Activated CD8-positive, alpha-beta memory T cell treated with anti-CD3 and anti-CD28 coated beads for 24 hours (primary cell): ENCODE measurements at places on chromosomes 5 and 9.

DNA sequence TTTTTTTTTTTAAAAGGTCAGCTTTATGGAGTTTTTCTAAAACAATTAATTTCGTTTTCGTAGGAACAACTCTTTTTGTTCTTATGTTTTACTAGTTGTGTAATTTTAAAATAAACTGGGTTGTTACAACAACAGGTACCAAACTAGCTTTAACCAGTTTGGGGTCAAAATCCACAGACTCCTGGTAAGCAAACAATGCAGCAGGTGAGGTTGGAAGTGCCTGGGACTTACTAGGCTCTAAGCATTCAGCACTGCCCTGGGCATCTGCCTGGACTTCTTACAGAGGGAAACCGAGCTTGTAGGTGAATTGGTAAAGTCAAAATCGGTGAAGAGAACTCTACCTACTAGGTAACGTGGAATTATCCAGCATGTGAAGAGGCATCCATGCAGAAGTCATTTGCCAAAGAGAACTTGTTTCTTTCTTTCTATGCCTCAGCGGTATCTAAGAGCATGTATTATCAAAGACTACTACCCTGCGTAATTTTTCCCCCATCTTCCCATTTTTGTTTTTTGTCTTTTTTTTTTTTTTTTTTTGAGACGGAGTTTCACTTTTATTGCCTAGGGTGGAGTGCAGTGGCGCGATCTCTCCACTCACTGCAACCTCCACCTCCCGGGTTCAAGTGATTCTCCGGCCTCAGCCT is 145.4 kb downstream of the KCTD16 start:
- DNase-seq, result no peak

DNA sequence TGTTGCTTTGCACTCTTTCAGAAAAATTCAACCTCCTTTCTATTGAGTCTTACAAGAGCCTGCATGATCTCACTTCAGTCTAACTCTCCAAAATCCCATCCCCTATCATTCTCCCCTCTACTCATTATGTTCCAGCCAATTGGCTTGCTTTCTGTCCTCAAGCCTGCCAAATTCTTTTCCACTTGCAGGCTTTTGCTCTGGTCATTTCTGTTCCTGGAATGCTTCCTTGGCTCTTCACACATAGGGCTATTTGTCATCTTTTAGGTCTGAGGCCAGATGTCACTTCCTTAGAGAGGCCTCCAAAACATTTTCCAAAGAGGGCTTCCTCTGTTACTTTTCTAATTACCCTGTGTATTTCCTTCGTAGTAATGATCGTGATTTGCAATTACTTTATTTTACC is 11.8 kb upstream of the CHD1 start:
- DNase-seq, result no peak

DNA sequence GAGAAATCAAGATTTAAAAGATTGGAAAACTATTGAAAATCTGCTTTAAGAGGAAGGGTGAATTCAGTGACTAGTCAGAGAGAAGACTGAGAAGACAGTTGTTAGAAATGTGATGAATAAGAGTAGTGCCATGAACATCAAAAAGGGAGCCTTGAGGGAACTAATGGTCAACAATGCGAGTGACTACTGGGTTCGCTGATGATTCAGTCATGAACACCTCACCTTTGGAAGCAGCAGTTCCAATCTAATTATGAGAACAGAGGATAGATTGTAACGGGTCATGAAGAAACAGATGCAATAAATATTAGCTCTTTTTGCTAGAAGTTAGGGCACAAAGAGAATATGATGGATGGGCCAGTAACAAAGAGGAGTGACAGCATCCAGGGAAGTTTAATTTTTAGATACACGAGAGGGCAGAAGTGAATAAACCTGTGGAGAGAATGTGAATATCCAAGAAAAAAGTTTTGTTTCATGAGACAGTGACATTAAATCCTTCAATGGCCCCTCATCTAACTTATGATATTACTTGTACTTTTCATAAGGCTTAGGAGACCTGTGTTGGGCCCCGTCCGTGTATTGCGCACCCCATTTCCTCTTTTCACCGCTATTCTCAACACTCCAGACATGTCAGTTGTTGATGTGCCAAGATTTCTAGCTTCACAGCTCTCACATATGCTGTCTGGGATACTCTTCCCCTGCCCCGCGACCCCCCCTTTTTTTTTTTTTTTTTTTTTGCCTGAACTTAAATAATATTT is 23.5 kb upstream of the IFNE start:
- no peak for DNase-seq

DNA sequence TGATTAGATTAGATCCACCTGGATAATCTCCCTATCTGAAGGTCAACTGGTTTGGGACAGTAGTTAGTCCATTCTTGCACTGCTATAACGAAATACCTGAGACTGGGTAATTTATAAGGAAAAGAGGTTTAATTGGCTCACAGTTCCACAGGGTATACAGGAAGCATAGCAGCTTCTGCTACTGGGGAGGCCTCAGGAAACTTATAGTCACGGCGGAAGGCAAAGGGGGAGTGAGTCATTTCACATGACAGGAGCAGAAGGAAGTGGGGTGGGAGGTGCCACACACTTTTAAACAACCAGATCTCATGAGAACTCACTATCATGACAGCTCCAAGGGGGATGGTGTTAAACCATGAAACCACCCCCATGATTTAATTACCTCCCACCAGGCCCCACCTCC is 9.9 kb downstream of the C9orf40 start:
- DNase-seq, result no peak

GRCh38 chr9:120366644-120367019 is 213.3 kb downstream of the CDK5RAP2 start:
- DNase-seq, result no peak

DNA sequence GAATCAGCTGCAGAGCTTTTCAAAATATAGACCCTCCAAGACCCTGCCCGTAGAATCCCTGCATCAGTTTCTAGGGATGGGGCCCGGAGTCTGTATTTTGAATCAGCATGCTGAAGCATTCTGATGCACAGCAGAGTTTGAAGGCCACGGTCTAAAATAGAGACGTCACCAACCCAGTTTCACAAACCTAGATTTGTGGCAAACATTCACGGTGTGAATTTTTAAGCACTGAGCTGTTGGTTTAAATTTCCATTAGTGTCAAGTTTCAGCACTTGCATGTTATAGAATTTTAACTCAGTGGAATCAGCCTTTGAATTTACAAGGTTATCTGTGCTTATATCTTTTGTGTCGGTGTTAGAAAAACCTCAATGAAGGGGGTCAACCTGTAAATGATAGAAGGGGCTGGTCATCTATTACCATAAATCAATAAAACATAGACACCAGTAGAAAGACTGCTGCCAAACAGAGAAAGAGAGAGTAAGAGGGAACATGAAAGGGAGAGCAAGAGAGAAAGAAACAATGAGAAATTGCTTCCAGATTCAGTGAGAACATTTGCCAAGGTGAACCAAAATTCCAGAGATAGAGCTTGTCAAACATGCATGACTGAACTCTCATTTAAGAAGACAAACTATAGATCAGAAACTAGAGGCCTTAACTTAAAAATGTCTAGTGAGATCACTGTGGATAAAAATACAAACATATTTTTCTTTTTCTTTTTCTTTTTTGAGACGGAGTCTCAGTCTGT is 414.9 kb downstream of the ZSWIM6 start:
- DNase-seq, result no peak

DNA sequence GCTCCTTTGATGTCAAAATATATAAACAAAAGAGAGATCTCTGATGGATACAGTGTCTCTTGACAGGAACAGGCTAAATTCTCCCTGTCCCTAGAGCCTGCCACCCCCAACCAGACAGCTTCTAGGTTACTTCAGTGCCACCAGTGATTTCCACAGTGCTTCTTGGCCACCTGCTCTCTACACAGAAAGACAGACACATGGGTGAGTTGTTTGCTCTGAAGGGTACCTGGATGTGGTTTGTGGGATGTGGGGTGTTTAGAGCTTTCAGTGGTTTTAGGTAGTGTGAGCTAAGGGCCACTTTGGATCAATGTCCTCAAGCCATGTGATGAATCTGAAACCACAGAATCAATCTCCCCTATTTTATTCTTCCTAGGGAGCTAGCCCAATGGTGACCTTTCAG is 125.4 kb downstream of the ANKRD18B start:
- no peak for DNase-seq

DNA sequence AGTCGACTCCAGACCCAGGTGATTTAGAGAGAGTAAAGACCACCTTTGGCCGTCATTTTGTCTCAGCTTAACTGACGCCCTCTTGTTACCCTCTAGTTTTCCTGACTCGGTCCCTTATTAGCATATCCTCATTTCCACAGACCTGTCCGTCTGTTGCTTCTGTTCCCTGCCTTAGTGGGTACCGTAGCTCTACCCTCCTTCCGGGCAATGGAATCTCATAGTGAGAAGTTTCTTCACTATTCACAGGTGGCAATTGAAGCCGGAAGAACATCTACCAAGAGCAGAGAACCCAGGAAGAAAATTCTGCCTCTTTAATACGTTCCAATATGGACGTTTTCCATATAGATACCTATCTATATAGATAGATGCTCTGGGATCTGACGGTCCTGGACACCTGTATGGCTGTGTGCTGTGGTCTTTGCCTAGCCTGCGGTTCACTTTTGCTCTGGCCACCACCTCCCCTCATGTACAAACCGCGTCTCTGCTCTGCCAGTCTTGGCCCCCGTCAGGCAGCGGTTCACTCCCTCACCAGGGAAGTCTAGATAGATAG is 652 bp upstream of the TMEM161B start:
- DNase-seq, result peak; percentile 59
